ENCODE measurements at places on chromosomes 2 and 18.

DNA sequence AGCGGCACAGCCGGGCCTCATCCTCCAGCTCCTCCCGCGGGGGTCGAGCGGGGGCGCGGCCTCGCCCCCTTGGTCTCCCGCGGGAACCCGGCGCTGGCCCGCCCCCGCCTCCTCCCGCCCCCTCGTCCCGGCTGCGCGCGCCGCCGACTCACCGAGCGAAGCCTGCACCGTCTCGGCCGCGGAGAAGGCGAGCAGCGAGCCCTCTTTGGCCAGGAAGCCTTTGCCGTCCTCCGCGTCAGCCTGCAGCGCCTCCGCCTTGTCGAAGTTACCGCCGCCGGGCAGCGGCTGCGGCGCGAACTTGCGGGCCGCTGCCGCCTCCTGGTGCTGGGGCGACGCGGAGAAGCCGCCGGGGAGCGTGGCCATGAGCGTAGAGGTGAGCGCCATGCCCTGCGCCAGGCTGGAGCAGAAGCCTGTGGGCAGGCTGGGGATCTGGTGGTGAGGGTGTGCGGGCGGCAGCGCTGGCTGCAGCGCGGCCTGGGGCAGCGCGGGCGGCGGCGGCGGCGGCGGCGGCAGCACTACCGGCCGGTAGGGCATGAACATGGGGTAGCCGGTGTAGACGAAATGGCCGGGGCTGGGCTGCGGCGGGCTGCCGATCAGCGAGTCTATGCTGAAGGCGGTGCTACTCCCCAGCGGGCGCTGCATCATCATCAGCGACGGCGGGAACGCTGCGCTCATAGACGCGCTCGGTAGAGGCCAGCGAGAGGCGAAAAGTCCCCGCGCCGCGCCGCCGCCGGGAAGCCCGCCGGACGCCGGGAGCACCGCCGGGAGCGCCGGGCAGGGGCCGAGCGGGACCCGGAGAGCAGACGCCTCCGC lies 683 bp downstream of the GBX2 start:
- DNase-seq = peak; percentile 50

- no peak for DNase-seq
Measured at GRCh38 chr2:147297820-147298219, 547.0 kb upstream of the ACVR2A start.

- peak; percentile 94 for DNase-seq
Measured at GRCh38 chr2:71129902-71130151, 202 bp downstream of the MCEE start.

GRCh38 chr2:130762031-130762909 lies 6.9 kb downstream of the AMER3 start:
- DNase-seq = no peak

DNA sequence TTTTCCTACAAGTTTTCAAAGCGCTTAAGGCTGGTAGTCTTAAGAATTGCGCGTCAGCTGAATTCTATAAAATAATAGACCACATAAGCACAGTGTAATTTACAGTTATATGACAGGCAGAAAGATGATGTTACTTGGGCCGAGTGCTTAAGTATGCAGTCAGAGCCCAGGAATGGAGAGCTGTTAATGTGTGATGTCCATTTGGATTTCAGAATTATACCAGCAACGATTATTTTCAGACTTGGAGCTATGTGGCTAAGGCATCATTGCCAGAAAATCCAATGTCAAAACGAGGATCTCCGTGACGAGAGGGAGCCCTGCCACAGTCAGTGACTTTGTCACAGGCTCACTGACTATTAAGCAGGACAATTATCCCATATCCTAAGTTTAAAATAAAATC lies 3.4 kb downstream of the KLF7 start:
- DNase-seq = no peak

DNA sequence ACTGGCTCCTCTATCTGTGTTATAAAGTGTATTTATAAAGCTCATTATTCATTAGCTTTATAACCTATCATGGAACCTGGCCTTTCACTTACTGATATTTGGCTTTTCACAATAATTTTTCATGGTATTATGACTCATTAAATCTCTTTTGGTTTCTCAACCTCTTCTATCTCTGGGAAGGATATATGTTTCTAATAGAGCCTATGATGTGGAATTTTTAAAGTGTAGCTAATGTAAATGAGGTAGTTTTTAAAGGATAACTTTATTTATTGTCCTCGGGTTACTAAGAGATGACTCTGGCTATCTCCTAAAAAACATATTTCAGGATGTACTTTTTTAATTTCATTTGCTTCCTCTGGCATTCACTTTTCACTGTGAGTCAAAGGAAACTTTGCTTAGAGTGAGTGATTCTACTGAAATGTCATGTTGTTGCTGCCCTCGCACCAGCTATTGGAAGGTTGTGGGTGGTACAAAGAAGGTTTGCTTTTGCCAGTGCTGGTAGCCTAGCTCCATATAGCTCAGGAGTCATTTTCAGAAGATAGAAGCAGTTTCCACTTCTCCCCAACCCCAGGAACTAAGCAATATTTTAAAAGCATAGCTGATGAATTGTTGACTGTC lies 85.2 kb upstream of the RPE start:
- no peak for DNase-seq

DNA sequence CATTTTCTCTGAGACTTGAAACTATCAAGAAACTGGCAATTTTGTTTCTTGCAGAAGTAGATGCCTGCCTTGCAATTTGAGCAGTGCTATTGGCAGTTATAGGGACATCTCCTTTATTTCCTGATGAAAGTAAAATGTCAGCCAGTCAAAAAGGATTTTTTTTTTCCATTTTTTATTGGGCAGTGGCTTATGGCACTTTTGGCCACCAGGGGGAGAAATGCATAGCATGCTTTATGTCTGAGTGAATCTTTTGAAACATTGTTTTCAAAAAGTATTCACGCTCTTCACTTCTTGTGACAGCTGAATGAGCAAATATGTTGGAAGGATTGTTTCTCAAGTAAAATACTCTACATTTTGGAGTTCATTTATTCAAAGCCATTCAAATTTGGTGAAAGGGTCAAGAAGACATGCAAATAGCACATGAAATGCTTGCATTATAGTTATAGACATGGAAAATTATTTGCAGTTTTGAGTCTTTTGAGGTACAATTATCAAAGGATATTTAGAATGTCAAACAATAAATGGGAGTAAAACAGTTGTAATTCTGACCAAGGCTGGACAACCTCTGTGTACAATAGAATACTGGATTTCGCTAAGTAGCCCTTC lies 491.0 kb downstream of the CDH2 start:
- DNase-seq = peak; percentile 32

- DNase-seq = no peak
Measured at GRCh38 chr18:63002803-63003445, 287.6 kb downstream of the PHLPP1 start.

GRCh38 chr2:131966256-131966655 lies 195.5 kb downstream of the ANKRD30BL start:
- peak; percentile 61 for DNase-seq

- DNase-seq = no peak
Measured at GRCh38 chr2:120348737-120349439, 3.0 kb downstream of the INHBB start.

GRCh38 chr2:5696404-5696944 lies 4.3 kb downstream of the SOX11 start:
- DNase-seq = peak; percentile 93

DNA sequence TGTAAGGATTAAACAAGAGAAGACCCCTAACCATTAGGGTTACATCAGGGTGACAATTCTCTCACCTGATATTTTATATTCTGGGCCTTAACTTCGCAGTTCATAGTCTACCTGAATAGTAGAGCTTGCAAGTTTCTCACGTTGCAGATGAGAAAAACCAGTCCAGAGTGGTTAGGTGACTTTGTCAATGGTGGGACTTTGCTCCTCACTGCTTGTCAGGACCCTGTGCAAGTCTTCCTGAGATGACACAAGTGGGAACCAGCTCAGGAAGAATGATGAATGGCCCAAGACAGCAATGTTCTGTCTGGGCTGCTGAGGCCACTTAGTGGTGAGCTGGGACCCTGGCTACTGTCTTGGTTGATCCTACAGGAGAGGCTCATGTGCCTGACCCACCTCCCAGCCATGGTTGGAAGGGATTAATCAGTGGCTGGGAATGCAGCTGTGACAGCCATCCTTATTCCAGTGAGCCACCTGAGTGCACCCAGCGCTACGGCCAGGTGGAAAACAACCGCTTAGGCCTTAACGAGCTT lies 16.9 kb downstream of the LGALSL start:
- DNase-seq = no peak

DNA sequence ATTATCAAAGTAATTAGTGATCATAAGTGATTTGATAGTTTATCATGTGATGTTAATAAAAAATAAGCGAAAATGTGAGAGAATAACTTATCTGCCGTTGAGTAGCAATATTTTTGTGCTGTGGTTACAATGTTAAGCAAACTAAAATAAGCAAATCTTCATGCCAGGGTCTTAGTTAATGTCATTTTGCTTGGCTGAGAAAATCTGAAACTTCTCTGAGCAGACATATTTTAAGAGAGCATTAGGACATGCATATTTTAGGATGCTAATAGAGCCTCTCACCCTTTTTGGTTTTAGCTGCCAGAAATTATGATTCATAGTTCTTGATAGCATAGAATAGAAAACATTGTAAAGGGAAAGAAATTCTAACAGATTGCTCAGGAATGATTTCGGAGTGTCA lies 233.5 kb upstream of the ZEB2 start:
- DNase-seq = no peak

- no peak for DNase-seq
Measured at GRCh38 chr18:11009147-11009546, 140.2 kb downstream of the PIEZO2 start.

DNA sequence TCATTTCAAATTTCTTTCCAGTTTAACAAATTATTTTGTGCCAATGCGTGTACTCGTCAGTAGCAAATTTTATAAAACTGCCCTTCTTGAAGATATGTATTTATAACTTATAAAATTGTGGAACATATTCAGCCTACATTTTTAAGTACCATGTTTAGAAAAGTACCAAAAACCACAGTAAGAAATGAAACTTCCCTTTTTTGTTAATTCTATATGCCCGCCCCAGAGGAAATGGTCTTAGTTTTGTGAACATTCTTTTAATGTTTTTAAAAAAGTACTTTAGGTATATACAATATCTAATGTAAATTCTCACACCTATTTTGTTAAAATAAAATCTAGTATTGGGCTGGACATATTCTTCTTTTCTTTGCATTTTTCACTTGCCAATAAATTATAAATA lies 1.2 kb downstream of the UGT1A9 start:
- DNase-seq = no peak

DNA sequence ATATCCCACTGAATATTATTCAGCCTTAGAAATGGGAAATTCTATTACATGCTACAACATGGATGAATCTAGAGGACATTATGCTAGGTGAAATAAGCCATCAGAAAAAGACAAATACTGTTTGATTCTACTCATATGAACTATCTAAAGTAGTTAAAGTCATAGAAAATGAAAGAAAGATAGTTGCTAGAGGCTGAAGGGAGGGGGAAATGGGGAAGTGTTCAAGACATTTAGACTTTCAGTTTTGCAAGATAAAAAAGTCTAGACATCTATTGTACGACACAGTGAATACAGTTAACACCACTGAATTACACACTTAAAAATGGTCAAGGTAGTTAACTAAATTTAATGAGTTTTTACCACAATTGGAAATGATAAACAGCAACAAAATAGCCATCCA lies 835.9 kb upstream of the CHAC2 start:
- no peak for DNase-seq

DNA sequence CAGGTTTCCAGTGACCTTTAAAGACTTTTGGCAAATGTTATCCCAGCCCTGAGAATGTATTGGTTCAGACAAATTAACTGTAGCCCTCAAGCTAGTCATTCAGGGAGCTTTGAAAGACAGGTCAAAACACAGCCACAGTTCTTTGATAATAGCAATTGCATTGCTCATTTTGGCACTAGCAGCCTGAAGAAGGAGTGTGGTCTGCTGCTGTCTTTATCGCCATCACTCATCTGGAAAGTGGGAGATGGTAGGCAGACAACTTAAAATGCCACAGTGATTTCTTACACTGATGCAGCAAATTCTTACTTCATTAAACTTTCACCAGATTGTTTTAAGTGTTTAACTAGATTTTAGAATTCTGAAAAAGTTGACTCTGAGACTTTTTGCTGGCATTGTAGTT lies 47.2 kb downstream of the DOK6 start:
- no peak for DNase-seq

- DNase-seq = no peak
Measured at GRCh38 chr2:155418753-155419152, 720.3 kb downstream of the KCNJ3 start.

DNA sequence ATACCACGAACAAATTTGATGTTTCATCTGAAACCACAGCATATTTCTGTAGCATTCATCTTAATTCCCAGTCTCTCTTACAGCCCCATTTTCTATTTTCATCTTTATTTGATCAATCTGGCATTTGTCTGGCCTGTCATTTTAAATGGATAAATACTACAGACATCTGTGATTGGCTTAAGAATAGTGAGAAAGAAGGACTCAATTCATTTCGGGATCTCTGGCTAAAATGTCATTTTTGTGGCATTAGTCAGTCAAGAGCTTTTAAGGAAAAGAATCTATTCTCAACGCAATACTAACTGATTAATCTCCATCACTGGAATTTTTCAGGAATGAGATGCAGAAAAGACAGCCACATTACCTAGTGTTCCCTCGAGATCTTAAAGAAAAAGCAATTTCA lies 585.9 kb downstream of the IRS1 start:
- no peak for DNase-seq

GRCh38 chr18:79480171-79481045 lies 84.7 kb downstream of the NFATC1 start:
- no peak for DNase-seq

GRCh38 chr2:218395456-218395825 lies 4.2 kb upstream of the CTDSP1 start:
- no peak for DNase-seq

DNA sequence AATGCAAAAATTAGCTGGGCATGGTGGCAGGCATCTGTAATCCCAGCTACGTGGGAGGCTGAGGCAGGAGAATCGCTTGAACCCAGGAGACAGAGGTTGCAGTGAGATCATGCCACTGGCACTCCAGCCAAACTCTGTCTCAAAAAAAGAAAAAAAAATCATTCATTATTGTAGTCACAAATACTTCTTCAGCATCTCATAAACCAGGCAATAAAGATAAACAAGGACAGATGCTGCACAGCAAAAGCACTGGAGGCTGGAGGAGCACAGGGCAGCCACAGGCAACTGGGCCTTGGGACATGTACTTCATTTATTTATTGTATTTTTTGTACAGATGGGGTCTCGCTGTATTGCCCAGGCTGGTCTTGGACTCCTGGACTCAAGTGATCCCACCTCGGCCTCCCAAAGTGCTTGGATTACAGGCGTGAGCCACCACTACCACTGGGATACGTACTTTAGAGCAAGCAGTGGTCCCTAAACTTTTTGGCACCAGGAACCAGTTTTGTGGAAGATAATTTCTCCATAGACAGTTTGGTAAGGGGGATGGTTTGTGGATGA lies 16.8 kb upstream of the MAT2A start:
- no peak for DNase-seq

DNA sequence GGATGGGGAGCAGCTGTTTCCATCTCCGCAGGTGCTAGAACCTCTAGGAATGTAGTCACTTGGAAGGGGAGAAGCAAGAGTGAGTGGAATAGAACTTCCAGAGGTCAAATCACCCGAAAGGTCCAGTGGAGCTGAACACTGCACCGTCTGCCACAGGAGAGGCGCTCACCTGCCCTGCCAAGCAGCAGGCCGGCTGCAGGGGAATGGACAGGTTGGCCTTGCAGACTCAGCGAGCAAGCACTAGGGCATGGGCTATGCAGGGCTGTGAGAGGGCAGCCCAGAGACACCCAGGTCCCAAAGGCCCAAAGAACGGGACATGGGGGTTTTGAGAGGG lies 214.2 kb downstream of the TNS1 start:
- DNase-seq = no peak

- no peak for DNase-seq
Measured at GRCh38 chr2:239564587-239564986, 163.8 kb upstream of the HDAC4 start.

All from NCI-H1417 (cell line).